Right atrium auricular region (tissue), 2 donors: ENCODE measurements at places on chromosomes 4 and X.

- DNase-seq: no peak
These were observed 37.6 kb downstream of the ARFIP1 start for GRCh38 chr4:152817331-152817730.

GRCh38 chr4:74244049-74244448 lies 64.2 kb upstream of the EPGN start:
- no peak for DNase-seq

GRCh38 chr4:41205854-41206460 lies 8.4 kb downstream of the APBB2 start:
- no peak for DNase-seq

- DNase-seq: no peak
These were observed 1303.0 kb upstream of the AGA start for GRCh38 chr4:178745203-178745602.

DNA sequence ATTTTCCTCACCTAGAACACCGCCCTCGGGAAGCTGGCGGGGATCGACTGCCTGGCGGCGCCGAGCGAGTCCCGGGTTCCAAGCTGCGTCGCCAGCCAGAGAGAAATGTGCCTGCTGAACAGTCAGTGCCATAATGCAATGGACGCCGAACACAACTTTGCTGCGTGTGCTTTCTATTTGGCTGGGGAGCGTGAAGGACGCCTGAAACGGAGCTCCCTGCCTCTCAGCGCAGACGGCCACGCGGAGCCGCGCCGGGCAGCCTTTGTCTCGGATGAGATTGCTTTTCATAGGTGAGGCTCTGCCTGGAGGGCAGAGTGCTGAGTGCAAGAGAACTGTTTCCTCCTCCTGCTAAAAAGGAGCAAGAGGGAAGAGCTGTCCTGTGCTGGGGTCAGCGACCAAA lies 107.7 kb upstream of the BCOR start:
- DNase-seq: no peak

DNA sequence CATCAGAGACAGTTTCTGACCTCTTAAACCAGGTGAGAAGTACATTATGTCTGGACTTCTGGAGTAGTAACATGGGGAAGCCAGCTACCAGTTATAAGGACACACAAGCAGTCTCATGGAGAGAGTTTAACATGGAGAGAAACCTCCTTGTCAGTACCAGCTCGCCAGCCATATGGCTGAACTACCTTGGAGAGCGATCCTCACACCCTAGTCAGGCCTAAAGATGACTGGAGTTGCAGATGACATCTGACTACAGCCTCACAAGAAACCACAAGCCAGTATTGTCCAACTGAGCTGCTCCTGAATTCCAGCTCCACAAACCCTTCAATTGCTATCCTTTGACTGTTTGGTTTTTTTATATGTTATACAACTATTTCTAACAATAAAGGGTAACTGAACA lies 49.8 kb downstream of the PDHA2 start:
- DNase-seq: no peak
